Activated CD4-positive, alpha-beta T cell treated with anti-CD3 and anti-CD28 coated beads, Interleukin-2, amount 50 U/mL, for 48 hours (primary cell): ENCODE measurements at places on chromosomes 1 and 21.

GRCh38 chr1:241560146-241560848 lies 28.1 kb downstream of the KMO start:
- no peak for DNase-seq

DNA sequence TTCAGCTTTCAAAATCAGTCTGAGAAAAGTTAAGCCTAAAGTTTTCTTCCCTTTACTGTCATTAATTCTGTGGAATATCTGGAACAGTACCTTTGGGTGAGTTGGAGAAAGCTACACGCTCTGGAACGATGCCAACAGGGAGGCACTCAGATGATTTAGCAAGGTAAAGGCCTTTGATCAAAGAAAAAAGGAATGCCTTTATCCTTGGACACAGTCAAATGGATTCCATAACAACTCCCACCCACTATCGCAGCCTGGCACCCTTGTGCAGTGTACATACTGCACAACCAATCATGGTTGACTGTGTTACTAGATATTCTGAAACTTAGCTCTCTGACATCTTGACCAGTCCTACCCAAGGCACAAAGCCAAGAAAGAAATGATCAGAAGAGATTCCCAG lies 218.7 kb downstream of the PATJ start:
- DNase-seq, result no peak

GRCh38 chr1:243796016-243796415 lies 54.0 kb downstream of the AKT3 start:
- no peak for DNase-seq

GRCh38 chr1:22334860-22335550 lies 116.6 kb upstream of the ZBTB40 start:
- DNase-seq, result no peak

- no peak for DNase-seq
Observed at GRCh38 chr1:65456481-65456880, 36.0 kb downstream of the LEPR start.

DNA sequence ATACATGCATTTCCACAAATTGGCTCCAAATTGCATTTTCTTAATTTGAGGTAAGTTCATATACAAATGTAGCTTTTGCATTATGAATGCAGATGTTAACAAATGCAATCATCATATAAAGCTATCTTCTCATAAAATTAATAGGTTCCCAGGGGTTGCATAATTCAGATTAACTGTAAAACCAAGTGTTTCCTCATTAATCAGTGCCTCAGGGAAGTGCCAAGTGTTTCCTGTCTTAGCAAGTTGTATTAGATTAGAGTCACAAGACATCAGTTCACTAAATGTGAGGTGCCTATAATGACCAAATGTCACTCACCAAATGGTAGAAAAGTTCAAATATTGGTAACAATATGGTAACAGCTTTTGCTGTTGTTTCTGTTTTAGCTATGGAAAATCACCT lies 140.8 kb downstream of the PTGER3 start:
- no peak for DNase-seq

DNA sequence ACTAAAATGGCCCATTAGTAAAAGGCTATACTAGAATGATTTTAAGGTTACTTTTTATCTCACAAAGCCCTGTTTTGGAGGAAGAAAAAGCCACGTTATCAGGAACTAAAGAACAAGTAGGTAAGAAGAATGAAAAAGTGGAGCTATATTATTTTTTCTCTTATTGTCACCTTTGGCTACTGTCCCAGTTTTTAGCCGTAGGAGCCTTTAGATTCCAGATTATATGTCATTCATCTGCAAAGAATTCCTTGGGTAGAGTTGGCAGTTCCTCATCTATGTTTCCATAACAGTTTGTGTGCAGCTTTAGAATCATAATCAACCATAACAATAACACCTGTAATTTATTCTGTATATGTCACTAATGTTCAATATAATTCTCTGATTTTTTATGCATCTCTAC lies 83.8 kb downstream of the TPR start:
- no peak for DNase-seq
